ENCODE measurements at places on chromosomes 5 and 9.

- DNase-seq = no peak
Measured at GRCh38 chr9:108184941-108185340, 670.8 kb downstream of the ACTL7B start.

GRCh38 chr5:151660616-151661495 lies 25.9 kb downstream of the SPARC start:
- DNase-seq = no peak

- no peak for DNase-seq
Measured at GRCh38 chr5:54669845-54670244, 152.3 kb downstream of the SNX18 start.

DNA sequence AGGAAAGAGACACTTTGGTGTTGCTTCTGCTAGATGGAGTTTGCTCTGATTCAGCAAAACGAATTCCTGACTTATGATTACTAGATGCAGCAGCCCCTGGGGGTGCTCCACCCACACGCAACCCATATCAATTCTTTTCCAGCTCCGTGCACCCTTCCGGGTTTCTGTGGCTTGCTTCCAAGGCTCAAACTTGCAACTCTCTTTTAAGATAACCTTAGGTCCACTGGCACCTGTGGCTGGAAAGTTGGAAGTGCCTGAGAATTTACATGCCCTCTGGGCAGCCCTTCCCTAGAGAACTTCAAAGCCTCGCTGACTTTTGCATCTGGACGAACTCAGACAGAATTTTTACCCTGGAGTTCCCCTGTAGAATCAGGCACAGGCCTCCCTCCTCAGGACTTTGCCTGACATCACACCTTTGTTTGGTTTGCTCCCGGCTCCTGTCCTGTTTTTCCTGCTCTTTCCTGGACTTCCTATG lies 224.9 kb downstream of the SNX18 start:
- DNase-seq = peak; percentile 57

DNA sequence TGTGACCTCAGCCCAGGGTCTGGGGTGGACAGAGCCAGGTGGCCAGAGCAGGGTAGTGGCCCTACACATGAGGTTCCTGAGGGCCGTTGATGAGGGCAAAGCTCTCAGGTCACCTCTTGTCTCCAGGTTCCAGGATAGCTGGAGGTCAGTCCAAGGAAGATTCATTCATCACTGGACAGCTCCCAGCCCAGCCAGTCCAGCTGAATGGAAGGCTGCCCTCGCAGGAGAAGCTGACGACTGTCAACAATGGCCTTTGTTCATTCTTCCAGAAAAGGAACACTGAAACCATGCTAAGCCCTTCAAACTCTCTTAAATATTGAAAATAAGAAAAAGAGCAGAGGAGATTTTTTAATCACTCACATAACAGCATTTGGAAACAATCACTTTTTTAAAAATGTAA lies 169.7 kb upstream of the TBCA start:
- no peak for DNase-seq

- no peak for DNase-seq
Measured at GRCh38 chr9:83219924-83220438, 157.0 kb upstream of the RASEF start.

DNA sequence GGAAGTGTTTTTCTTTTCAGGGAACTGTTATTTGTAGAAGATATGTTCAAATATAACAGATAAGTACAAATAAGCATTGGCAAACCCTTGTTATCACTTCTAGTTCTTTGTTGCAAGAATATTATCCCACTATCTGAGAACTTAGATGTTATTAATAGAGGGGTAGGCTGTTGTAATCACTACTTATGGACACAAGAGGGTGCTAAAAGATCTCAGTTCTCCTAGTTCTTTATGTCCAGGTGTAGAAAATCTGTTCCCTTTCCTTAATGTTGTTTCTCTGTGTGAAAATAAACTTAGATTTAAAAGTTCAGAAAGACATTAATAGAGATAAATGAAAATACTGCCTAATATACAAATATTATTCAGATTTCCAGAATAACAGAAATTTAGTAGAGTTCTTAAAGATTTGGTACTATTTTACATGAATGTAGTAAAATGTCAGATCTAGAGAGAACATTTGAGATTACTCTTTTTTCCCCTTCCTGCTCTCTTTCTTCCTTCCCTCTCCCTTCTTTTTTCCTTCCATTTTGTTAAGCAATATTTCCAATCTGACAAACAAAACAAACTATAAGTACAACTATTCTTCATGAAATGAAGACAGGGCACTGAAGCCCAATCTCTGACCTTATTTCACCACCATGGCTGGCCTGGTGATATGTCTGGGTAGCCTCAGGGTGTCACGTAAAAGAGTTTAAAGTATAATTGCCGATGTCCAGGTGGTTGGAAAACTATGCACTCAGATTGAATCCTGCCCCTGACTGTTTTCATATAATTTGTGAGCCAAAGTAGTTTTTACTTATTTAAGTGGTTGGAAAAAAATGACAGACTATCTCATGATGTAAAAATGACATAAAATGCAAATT lies 43.6 kb upstream of the C5orf46 start:
- no peak for DNase-seq

DNA sequence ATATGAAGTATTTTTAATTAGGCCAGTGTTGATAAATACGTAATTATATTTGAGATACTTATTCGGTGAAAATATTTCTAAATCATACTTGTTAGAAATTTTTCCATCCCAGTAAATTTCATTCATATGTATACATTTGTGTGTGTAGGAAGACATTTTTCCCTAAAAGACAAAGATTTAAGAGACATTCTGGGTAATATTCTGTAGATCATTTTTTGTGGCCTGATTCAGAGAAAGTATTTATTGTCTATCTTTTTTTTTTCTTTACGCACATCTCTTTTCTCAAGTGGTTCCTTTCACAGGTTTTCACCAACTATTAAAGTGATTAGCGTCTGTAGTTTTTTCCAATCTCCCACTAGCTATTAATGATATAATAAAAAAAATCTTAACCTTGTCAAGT lies 224.1 kb downstream of the MEF2C start:
- DNase-seq = no peak

DNA sequence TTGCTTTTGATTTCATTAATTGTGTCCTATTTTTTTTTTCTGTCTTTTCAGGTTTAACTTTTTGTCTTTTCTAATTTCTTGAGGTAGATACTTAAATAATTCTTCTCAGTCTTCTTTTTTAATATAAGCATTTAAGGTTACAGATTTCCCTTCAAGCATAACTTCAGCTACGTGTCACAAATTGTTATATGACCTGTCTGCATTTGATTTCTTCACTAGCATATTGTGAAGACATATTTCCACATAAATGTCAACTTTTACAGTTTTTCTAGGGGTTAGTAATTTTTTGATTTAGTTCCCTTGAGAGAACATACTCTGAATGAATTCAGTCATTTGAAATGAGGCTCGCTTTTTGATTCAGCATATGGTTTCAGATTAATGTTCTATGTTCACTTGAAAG lies 35.6 kb downstream of the RASA1 start:
- no peak for DNase-seq

DNA sequence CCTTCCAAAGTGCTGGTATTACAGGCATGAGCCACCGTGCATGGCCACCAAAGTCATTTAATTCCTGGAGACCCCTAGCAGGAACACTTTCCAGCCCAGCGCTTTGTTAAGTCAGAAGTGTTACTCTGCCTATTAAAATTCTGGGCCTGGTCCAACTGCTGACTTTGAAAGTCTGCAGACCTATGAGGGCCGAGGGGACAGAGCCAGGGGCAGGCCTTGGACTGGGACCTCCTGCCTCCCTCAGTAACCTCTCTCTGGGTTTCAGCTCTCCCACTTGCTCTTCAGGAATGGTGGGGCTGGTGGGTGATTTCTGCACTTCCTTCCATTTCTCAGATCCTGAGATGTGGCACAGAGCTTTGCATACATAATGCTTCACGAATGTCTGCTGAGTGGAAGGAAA lies 9.7 kb downstream of the C5orf52 start:
- DNase-seq = no peak

DNA sequence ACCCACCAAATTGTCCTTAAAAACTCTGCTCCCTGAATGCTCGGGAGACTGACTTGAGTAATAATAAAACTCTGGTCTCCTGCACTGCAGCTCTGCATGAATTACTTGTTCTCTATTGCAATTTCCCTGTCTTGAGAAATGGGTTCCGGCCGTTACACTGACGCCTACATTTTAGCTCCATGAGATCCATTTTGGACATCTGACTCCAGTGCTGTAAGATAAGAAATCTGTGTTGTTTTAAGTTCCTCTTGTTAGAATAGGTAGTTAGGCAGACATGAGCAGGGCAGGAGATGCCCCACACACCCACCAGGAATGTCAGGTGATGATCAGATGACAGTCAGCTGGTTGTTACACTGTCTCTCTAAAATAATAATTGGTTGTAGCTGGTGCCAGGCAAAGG lies 125.8 kb upstream of the SHB start:
- DNase-seq = no peak

- no peak for DNase-seq
Measured at GRCh38 chr5:175104677-175105076, 339.3 kb downstream of the DRD1 start.

Measured in HS-5 (cell line).